ENCODE measurements at places on chromosomes 3 and 15.
A peak's percentile ranks its signal among the peaks of the same experiment; 100 is the strongest.

GRCh38 chr3:122146466-122146865, 37.0 kb upstream of the CASR start:
- no peak for DNase-seq

DNA sequence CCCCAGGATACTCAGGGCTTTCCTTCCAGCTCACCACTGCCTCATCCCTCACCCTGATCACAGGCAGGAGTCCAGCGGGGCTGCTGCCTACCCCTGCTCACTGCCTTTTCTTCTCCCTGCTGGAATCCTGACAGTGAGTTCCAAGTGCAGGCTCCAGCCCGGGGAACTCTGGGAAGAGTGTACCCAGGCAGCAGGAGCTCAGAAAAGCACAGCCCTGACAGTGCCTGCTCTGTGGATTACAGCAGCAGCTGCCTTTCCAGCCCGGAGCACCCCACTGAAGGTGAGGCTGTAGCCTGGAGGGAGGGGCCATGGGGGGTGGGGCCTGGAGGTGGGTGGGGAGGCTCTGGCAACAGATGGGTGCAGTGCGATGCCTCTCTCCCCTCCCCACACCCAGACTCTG, 6.1 kb upstream of the JMJD7 start:
- DNase-seq: no peak

DNA sequence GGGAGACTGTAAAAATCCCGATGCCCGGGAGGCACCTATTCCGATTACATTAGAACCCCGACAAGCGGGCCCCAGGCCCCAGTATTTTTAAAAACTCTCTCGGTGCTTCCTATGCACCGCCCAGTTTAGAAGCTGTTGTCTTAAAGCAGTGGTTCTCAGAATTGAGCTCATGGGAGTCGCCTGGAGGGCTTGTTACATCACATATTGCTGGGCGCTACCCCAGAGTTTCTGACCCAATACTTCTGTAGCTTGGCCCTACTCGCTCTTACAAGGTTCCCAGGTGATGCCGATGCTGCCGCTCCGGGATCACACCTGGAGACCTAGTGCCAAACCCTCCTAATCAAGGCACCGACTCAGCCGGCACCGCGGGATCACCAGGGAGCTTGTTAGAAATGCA, 35.2 kb downstream of the CPN2 start:
- peak; percentile 53 for DNase-seq

DNA sequence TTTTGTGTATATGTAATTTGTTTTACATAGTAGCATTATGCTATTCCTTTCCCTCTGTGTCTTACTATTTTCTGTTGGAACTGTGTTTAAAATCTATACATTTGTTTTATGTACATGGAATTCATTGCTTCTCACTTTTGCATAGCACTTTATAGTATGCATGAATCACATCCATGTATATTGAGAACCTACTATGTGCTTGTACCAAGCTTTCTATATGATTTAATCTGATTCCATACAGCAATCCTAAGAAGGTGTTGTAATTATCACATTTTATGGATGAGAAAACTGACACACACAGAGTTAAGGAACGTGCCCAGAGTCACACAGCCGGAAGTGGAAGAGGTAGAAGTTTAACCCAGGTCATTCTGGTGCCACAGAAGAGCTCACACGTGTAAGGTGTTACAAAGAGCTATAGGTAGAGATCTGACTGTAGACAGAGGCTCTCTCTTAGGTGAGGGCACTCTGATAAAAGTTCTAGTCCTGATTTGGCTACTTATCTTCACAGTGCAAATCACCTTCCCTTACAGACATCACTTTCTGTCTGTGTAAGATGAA, 3.5 kb upstream of the SMAD3 start:
- no peak for DNase-seq

GRCh38 chr3:71360764-71361163, 222.8 kb downstream of the FOXP1 start:
- no peak for DNase-seq

GRCh38 chr15:88818920-88819319, 15.7 kb downstream of the ACAN start:
- no peak for DNase-seq

DNA sequence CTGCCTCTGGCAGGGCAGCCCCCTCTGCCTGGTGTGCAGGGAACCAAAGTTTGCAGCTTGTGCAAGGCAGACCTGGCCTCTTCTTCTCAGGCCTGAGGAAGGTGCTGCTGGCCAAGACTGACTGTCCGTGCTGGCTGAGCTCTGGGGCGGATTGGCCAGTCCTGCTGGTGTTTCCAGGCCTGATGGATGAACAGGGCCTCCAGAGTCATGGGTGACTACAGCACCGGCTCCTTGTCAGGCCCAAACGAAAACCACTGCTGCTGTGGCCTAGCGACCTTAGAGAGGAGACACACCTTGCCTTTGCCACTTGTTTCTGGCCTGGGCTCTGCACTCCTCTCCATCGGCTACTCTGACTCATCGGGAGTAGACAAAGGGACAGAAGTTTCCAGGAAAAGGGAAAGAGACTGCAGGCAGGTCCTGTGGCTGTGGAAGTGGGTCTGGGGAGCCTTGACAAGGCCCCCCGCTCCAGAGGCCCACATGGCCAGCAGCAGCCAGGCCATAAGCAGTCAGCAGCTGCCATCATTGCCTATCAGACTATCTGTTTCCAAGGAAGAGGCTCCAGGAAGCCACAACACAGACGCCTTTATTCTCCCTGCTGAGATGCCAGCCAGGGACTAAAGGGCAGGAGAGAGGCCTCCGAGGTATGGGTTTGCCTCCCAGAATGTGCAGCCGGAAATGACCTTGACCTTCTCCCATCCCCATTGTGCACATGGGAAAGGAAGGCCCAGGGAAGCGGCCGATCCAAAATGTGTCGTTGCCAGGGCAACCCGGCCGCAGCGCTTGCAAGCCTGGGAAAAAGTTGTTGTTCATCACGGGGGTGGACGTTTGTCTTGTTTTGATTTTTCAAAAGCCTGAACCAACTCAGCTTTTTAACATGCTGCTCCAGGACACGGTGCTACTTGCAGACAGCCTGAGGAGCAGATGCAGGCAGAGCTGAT, 160.5 kb downstream of the CHSY1 start:
- peak; percentile 85 for DNase-seq

- no peak for DNase-seq
Observed at GRCh38 chr3:108180194-108180593, 42.0 kb downstream of the IFT57 start.

DNA sequence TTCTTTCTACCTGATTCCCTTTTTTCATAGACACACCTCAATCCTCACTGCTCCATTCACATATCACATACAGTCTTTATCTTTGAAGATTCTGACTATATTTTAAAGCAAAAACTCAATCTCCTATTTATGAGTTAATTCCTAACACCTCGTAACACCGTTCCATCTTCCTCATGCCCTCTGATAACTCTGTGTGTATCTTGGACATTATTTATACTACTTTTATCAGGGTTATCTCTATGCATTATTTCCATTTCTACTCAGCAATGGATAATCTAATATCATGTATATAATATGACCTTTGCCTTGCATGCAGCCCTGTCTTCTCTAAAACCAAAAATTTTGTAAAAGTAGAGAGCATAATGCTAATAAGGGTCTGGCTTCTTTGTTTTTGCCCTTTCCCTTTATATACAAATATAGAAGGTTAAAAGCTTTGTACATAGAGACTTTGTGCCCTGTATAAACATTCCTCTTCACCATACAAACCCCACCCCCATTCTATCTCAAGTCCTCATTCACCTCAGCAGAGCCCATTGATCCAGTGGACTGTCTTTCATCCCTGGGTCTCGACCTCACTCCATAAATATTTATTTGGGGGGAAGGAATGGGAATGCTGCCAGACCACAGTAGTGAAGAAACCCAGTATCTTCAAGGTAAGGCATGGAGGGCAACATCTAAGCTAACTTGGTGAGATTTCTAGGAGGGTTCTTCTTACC, 21.8 kb downstream of the TRIM42 start:
- DNase-seq: no peak

DNA sequence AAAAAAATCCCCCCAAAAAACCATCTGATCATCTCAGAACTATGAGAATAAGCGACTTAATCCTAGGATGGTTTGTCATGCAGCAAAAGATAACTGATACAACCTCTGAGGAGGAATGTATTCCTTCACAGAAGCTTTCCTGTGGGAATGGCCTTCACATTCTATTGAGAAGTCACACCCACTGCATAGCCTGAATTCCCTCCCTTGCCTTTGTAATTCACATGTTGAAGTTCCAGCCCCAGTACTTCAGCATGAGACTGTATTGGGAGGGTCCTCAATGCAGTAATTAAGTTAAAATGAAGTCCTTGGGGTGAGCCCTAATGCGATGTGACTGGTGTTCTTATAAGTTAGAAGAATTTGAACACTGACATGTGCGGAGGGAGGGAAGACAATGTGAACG, 395.2 kb downstream of the TUSC7 start:
- DNase-seq: peak; percentile 9

DNA sequence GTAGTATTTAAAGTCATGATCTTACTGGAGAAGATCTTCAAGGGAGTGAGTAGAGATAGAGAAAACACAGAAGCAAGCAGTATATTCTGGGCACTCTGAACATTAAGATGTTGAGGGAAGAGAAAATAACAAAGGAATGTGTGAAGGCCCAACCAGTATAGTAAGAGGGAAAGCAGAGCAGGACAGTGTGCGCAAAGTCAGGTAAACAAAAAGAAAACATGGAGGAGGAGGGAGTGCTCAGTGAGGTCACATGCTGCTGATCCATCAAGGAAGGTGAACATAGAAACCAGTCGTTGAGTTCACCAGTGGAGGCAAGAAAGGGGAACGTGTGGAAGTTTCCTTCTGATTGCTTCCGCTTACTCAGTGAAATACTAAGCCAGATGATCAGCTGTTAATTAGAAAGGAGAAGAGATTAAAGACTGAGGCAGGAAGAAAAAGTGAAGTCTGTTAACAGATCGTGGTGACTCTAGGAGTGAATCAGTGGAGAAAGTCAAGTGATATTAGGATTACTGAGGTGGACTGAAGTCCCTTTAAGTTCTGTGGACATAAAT, 47.2 kb downstream of the OPA1 start:
- DNase-seq: no peak

DNA sequence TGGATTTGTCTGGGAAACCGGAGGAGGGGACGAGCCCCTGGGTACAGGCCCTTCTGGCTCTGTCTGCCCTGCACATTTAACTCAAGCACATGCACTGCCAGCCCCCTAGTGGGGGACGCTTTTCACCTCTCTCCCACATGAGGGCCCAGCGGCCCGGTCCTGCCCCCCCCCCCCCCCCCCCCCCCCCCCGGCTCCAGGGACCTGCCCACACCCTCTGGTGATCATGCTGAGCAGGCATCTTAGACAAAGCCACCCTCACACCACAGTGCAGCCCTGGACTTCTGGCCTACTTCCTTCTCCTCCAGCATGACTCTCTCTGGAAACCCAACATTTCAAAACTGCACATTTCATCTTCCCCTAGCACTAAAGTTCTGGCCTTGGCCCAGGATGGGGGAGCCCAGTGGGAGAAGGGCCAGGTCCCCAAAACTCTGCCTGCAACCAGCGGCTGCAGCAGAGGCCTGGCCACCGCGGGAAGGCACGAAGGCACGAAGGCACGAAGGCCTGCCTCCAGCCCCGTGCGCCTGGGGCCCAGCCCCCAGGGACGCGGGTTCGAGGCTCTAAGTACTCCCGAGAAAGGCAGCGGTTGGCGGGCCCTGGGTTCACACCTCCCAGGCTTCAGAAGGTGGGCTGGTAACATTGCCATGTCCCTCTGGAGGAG, 14.1 kb downstream of the KLF15 start:
- DNase-seq: no peak

DNA sequence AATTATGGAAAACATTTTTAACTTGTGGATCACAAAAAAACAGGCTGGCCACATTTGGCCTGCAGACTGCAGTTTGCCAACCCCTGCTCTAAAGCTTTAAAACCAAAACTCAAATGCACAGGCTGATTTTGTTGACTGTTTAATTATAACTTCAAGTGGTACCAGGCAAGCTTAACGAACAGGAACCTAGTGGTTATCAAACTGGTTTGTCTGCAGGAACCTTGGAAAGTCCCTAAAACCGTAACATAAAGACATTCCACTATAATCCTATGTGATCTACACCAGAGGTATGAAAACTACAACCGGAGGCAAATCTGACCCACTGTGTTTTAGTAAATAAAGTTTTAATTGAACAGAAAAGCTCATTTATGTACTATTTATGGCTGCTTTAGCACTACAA, 52.4 kb downstream of the TBL1XR1 start:
- DNase-seq: no peak

DNA sequence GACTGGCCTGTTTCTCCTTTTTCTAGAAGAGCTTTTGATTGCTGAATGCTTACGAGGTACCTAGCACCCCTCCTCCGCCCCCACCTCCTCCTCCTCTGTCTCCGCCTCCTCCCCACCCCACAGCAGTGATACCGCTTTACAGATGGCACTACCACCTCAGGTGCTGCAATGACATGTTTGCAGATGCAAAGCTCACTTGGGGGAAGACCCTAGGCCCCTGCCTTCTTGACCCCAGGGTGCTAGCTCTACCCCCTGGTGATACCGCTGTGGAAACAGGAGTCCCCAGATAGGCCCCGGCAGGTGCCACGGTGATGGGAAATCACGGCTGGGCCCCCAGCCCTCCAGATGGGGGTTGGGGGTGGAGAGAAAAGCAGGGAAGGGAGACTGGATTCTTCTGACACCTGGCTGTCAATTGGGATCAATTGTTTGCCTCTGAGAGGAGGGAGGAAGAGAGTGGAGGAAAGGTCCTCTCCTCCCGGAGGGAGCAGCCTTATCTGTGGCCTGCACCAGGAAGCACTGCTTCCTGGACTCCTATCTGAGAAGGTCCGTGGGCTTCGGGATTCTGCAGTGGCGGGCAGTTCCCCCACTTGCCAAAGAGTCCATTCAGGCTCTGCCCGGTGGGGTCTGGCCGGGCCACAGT, 37.6 kb downstream of the DNASE1L3 start:
- DNase-seq: no peak

- DNase-seq: peak; percentile 16
Observed at GRCh38 chr3:37137516-37137915, 36.9 kb downstream of the LRRFIP2 start.

- DNase-seq: no peak
Observed at GRCh38 chr15:92020207-92020606, 166.7 kb downstream of the SLCO3A1 start.

DNA sequence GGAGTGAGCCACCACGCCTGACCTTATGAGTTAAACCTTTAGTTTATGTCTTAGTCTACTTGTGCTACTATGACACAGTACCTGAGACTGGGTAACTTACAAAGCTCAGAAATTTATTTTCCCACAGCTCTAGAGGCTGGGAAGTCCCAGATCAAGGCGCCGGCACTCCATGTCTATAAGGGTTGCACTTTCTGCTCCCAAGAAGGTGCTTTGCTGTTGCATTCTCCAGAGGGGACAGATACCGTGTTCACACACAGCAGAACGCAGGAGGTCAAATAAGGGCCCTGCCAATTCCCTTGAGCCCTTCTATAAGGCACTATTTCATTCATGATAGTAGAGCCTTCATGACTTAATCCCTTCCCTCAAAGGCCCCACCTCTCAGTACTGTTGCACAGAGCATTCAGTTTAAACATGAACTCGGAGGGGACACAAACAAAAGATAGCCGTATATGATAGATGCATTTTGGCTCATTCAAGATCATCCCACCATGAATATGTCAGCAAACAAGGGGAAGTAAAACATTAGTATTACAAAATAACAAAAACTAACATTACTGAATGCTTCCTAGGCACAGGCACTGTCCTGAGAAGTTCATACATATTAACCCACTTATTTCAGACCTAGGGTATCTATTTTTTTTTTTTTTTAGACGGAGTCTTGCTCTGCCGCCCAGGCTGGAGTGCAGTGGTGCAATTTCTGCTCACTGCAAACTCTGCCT, 26.5 kb downstream of the PLA1A start:
- DNase-seq: no peak
